ENCODE measurements at places on chromosomes 3 and 15.

GRCh38 chr15:55868707-55869106, 124.7 kb downstream of the NEDD4 start:
- no peak for DNase-seq

DNA sequence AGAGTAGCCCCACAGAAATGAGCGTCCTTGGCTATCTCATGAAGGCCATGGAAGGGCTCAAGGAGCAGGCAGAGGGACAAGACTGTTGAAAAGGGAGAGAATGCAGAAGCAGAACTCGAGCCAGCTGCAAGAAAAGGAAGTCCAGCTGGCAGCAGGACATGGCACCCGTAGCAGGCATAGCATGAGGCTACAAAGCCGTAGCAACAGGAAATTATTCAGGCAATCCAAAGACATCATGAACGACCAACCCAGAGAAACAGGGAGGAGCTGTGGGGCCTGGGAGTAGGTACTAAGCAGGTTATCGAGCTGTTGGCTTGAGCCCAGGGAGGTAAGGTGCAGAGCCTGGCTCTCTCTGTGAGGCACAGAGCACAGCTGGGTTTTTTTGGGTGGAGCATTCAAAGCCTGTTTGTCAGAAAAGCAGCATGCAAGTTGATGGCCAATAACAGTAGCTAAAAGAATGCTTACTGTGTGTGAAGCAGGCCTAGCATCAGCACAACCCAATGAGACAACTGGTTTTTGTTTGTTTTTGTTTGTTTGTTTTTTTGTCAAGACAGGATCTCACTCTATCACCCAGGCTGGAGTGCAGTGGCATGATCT, 144.0 kb upstream of the SMAD3 start:
- DNase-seq: peak; percentile 44

- no peak for DNase-seq
Measured at GRCh38 chr15:82312586-82313349, 36.5 kb downstream of the GOLGA6L10 start.

- DNase-seq: no peak
Measured at GRCh38 chr3:178709051-178709450, 172.8 kb downstream of the KCNMB2 start.

GRCh38 chr3:106850437-106850836, 526.8 kb upstream of the CCDC54 start:
- peak; percentile 50 for DNase-seq
